Activated naive CD4-positive, alpha-beta T cell treated with anti-CD3 and anti-CD28 coated beads, Interleukin-2, amount 50 U/mL, for 72 hours (primary cell): ENCODE measurements at places on chromosomes 13 and 19.
A peak's percentile ranks its signal among the peaks of the same experiment; 100 is the strongest.

DNA sequence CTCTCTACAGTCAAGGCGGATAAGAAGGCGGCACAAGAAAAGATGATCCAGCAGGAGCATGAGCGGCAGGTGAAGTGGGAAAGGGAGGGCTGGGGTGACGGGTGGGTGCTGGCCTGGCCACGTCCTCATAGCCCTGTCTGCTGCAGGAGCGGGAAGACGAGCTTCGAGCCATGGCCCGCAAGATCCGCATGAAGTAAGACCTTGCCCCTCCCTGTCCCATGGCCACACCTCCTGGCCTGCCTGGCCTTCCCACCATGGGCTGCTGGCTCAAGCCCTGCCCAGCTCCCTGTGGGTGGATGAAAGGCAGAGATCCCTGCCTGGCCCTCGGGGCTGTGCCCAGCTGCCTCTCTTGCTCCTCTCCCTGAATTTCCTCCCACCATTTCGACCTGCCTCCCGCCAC, 7.2 kb downstream of the ZNF296 start:
- DNase-seq, result no peak

DNA sequence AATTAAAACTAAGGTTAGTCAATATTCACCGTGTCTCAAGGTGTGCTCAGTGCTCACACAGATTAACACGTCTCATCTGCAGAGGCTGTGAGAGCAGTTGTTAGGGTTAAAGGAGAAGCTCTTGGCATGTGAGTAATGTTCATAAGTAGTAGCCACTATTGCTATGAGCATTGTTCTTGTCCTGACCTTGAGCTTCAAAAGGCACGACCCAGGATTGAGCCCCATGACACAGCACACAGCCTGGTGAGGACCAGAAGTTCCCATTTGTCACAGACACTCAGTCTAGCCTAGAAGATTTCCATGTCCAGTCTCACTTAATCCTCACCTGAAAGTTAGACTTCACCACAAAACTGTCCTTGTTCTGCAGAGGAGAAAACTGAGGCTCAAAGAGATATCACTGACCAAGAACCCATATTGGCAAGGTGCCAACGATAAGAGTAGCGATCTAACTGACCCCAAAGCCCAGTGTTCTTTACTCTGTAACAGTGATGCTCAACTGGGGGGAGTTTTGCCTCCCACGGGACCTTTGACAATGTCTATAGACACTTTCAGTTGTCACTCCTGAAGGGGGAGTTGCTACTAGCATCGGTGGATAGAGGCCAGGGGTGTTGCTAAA, 26.0 kb downstream of the FPR3 start:
- no peak for DNase-seq

DNA sequence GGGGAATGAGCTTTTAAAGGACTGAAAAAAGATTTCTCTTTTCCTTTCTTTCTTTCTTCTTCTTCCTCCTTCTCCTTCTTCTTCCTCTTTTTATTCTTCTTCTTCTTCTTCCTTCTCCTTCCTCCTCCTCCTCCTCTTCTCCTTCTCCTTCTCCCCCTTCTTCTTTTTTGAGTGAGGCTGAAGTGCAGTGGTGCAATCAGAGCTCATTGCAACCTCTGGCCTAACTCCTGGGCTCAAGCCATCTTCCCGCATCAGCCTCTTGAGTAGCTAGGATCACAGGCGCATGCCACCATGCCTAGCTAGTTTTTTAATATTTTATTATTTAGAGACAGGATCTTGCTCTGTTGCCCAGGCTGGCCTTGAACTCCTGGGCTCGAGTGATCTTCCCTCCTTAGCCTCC, 120.9 kb upstream of the KL start:
- DNase-seq, result no peak

GRCh38 chr13:42786715-42787114, 5.3 kb downstream of the FAM216B start:
- DNase-seq, result no peak

DNA sequence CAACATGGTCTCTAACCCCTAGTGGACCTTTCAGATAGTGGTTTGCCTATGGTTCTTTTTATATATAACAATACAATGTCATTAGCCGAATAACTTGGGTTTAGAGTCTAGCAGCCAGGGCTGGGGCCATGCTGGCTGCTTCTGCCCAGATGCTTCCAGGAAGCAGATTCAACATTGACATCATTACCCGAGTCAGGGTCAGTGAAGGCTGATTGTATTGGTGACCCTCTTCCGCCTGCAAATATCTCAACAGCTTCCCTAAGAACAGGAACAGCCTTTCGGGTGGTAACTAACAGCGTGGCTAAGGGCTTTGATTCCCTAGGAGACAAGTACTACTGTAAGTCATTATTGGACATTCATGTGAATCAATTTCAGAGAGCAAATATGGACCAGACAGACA, 476.4 kb downstream of the UQCRFS1 start:
- DNase-seq, result no peak

- DNase-seq, result no peak
These were observed 114.4 kb downstream of the TNFRSF19 start for GRCh38 chr13:23684647-23685046.

GRCh38 chr13:108924541-108924940, 295.1 kb downstream of the MYO16 start:
- no peak for DNase-seq

GRCh38 chr19:40632311-40633036, 31.3 kb downstream of the LTBP4 start:
- DNase-seq, result no peak

DNA sequence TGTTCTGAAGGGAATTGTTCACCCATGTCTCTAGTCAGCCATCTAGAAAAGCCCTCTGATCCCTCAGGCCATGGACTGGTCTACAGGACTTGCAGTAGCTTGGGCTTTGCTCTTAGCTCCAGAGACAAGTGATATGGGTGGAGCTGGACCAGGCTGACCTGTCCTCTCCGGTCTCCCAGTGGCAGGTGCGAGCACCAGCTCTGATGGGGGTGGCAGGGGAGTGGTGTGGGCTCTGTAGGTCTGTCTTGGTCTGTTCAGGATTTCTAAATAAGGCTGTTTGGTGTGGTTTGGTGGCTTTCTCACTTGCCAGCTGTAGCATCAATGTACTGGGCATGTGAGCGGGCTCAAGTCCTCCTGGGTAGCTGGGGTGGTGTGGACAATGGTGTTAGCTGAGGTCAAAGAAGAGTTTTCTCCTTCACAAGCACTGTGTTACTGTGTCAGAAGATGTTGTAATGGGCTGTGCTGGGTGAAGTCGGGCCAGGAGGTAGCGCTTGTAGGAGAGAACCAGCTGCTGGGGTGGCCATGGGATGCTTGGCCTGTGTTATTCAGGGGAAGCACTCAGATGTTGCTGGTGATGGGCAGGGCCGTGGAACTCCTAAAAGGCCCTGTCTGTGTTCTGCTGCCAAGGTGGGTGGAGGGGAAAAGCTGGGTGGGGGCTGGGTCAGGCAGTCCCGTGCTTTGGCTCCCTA, 16.9 kb downstream of the GPC6 start:
- DNase-seq, result no peak

- DNase-seq, result no peak
These were observed 1.2 kb upstream of the PNMA8A start for GRCh38 chr19:46472592-46472991.

- no peak for DNase-seq
These were observed 16.9 kb downstream of the CERS1 start for GRCh38 chr19:18878858-18879578.

GRCh38 chr13:36207672-36208071, 6.7 kb downstream of the SOHLH2 start:
- no peak for DNase-seq

DNA sequence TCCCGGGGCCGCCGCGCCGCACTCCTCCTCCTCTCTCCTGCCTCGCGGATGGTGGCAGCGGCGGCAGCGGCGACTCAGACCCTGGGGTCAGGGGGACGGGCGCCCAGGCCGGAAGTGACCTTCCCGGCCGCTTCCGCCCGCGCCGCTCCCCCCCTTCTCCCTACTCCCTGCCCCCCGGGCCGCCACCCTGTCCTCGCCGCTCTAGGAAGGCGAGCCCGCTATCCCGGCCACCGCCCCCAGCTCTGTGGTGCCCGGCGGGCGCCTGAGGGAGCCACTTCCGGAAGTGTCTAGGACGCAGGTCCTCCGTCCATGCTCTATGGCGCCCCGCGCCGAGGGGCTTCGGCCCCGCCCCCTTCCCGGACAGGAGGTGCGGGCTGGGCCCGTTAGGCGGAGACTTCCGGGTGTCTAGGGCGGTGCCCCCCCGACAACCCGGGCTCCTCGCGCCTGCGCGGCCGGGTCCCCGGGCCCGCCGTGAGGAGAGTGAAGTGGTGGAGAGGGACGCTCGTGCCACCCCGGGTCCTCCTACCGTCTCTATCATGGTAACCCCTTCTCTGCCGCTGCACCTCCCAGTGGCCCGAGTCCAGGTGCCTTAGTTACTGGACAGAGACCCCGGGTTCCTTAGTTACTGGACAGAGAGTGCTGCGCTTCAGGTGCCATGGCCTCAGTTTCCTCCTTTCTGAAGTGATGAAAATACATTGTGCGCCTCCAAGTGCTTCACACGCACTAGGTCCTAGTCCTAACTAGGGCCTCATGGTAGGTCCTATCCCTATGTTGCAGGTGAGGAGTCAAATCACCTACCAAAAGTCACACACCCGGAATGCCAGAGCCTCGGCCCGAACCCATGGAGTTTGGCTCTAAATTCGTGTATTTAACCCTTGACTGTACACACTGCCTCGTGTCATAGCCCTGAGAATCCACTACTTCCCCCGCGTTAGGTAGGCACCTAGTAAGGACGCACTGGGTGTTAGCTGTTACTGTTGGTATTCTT, at the start of gene ZNF787:
Gene ZNF787 (minus strand): TSS at position 116 of the 988 bp plus-strand sequence. CDS start 18,078 bp downstream, outside the sequence.
- DNase-seq, result peak; percentile 97

DNA sequence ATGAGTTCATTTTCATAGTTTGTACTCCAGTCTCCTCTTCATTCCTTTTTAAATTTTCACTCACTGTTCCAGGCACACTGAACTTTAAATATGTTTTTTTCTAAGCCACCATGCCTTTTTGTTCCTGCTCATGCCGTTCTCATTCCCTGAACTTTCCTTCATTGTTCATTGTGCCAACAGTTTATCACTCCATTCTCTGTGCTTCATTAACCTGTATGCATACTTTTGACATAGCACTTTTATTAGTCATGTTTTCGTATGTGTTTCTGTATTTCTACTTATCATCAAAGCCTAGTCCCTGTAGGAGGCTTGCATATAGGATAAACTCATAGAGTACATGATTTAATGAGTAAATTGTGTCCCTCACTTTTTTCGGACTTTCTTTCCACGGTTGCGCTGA, 65.3 kb downstream of the PCDH20 start:
- no peak for DNase-seq

DNA sequence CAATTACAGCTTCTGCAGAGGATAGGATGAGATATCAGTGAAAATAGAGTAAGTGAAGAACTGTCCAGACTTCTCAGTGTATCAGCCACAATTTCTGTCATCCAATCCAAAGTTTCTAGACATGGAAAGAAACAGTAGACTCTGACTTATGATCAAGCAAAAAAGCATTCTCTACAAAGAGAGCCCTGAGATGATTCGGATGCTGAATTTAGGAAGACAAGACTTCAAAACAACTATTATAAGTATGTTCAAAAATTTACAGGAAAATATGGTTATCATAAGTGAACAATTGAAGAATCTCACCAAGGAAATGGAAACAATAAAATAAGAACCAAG, 238.2 kb upstream of the IRS2 start:
- no peak for DNase-seq

DNA sequence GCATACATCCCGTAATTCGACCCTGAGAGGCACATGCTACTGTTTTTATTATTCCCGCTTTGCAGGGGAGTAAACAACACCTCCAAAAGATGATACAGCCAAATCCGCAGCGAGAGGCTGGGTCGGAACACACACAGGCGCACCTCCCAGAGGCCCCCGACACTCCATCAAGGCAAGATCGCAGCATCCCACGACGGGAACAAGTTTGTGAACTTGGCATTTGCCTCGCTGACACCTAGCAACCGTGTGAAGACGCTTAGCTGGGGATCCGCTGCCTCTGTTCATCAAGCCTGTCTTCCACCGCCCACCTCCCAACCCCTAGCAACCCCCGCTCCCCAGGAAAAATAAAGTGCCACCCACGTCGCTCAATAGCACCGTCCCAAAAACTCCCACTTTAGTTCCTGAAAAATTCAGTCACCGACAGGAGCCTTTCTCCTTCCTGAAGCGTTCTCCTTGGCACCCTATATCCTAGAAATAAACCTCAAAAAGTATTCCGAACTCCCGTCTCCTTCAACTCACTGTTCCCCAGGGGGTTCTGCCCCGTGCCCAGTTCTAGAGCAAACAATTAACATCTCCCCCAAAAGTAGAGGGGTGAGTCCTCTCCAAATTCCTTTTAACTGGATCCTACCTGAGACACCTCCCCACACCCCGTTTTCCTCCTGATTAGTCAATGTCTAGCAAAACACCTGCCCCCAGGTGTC, 1.7 kb downstream of the GNG7 start:
- DNase-seq, result no peak

DNA sequence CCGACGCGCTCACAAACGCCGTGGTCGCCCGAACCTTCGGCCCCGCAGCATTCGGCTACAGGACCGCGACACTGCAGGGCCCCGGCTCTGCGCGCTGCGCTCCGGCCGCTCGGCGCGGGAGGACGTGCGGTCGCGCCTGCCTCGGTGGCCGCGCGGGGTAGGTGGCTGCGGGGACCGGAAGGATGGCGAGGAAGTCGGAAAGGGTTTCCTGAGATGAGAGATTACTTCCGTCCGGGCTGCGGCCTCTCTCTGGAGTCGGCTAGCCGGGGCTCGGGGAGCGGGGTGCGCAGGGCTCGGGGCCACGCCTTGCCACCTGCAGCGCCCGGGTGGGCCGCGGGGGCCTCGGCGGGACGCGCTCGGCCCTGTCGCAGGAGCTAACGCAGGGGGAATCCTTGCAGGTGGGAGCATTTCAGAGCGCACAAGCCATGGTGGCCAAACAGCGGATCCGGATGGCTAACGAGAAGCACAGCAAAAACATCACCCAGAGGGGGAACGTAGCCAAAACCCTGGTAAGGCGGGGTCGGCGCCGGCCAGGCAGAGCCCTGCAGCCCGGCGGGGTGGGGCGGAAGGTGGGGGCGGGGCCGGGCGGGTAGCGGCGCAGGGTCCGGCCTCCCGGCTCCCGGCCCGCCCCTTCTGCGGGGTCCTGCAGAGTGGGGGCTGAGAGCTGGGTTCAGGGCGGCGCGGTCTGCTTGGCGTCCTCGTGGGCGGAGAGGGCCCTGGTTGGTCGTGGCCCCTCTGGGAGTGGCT, at the start of gene SERP2:
Gene SERP2 (plus strand): TSS at position 224 of the 747 bp plus-strand sequence. CDS start 202 bp downstream, at position 426.
- DNase-seq, result no peak

DNA sequence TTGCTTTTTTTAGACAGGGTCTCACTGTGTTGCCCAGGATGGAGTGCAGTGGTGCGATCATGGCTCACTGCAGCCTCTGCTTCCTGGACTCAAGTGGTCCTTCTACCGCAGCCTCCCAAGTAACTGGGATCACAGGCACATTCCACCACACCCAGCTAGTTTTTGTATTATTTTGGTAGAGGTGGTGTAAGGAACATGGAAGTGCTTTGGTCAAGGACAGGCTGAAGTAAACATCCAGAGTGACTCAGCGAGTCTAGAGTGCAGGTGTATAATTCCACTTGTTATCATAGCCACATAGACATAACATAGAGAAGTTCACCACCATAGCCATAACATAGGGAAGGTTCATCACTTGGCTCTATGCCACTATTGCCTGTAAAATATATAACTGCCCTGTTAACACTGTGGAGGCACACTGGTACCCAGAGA, 98.6 kb downstream of the RBM26 start:
- DNase-seq, result no peak

- no peak for DNase-seq
These were observed 16.9 kb upstream of the LAMP1 start for GRCh38 chr13:113280126-113280525.
